Daoy (cell line): ENCODE measurements at places on chromosomes 12 and 14. TPM values are rescaled to one million over a fixed set of nuclear protein-coding genes. Genes with fewer than 3 reads are reported as not detected.

PMEL gene
- total RNA-seq, result 0.06 and 0.12 TPM in 2 replicates

NKX2-1 gene
- 4.7 and 5.1 TPM in 2 replicates for total RNA-seq

CNTN1 gene
- total RNA-seq, result 0.06 TPM in 2 replicates

ANKS1B gene
- 26.4 and 36.8 TPM in 2 replicates for total RNA-seq

SERPINA12 gene
- total RNA-seq, result not detected in 2 replicates

FAM181A gene
- total RNA-seq, result not detected in 2 replicates

DLK1 gene
- 0.06 TPM in 1 of 2 replicates, not detected in the other for total RNA-seq

KCNMB4 gene
- total RNA-seq, result 1.1 and 1.4 TPM in 2 replicates

AMIGO2 gene
- total RNA-seq, result 159 and 164 TPM in 2 replicates

CLEC9A gene
- not detected in 2 replicates for total RNA-seq

HHIPL1 gene
- 1.2 and 2.5 TPM in 2 replicates for total RNA-seq

GRCh38 chr12:52245259-52245961 lies 12.4 kb downstream of the KRT7 start:
- DNase-seq, result no peak

DNA sequence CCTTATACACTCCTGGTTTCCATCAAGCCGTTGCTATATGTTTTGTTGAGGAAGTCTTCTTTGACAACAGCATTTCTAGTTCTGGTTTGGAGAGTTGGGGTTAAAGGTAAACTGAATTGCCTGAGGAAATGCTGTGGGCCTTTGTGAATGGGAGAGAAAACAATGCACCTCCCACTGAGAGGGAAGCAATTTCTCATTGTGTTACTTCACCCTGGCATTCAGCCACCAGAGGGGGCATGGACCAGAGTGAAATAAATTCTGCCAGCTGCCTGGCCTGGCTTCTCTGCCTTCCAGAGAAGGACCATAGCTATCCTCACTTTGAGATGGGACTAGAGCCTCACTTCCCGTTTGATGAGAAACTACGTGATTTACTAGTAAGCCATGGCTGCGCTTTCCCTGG lies 475.3 kb downstream of the EGLN3 start:
- peak; percentile 77 for DNase-seq

DNA sequence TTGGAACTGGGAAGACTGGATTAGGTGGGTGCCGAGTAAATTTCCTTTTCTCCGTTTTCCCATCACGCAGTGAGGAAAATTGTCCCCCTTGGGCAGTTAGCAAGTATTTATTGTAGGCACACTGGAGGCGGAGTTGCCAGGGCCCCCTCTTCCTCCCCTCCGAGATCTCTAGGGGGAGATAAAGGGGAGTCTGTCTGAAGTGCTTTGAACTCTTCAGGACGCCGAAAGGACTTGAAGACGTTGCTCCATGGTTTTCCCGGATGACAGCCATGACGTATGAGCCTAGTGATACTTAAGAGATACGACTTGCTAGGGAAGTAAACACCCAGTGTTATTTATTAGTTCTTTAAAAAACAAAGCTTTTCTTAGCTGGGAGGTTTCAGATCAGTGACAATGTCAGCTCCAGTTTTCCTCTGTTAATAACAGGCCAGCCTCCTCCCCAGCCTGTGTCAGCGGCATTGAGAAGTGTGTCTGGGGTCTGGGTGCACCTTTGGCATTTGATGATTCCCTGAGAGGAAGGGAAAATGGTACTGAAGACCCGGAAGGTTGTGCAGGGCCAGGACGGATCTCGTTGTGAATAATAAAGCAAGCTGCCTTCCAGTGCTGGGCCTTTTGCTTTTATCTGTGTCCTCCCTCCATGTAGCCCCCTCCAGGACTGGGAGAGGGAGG lies 78.7 kb downstream of the TSPAN9 start:
- DNase-seq, result no peak

DNA sequence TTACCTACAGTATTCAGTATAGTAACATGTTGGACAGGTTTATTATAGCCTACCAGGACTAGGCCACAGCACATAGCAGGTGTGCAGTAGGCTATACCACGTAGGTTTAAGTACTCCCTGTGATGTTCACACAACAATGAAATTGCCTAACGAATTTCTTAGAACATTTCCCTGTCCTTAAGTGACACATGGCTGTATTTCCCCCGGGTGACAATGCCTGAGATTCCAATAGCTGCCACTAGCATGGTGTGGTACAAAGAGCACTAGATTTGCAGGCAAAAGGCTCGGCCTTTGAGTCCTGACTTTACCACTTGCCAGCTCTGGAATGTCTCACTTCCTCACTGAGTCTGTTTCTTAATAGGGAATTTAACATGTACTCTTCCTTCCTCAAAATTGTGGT lies 19.7 kb downstream of the PTPN21 start:
- no peak for DNase-seq

- peak; percentile 59 for DNase-seq
Observed at GRCh38 chr12:125259178-125259867, 194.1 kb downstream of the AACS start.

- no peak for DNase-seq
Observed at GRCh38 chr14:67440513-67440912, 28.5 kb upstream of the PLEK2 start.

GRCh38 chr12:128458301-128458974 lies 191.5 kb downstream of the TMEM132C start:
- DNase-seq, result no peak

- DNase-seq, result no peak
Observed at GRCh38 chr14:95601650-95602049, 66.8 kb downstream of the GLRX5 start.

DNA sequence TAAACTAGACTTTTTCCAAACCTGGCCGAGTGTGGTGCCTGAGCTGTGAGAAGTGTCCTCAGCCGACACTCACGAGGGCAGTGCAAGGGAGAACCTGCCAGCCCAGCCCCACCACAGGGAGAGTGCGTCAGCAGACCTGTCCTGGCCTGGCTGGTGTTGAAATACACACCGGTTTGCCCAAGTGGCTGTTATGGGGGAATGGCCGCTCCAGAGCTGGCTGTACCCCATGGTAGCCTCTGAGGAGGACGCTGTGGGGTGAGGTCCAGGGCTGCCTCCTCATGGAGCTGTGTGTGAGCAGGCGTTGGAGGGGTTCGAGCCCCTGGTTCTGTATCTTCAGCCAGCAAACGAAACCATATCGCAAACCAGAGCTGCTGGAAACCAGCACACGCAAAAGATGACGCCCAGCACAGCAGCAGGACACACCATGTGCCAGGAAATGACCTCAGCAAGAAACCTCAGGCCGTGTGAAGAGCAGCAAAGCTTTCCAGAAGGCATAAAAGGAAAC lies 9.4 kb downstream of the ANKRD9 start:
- peak; percentile 76 for DNase-seq

DNA sequence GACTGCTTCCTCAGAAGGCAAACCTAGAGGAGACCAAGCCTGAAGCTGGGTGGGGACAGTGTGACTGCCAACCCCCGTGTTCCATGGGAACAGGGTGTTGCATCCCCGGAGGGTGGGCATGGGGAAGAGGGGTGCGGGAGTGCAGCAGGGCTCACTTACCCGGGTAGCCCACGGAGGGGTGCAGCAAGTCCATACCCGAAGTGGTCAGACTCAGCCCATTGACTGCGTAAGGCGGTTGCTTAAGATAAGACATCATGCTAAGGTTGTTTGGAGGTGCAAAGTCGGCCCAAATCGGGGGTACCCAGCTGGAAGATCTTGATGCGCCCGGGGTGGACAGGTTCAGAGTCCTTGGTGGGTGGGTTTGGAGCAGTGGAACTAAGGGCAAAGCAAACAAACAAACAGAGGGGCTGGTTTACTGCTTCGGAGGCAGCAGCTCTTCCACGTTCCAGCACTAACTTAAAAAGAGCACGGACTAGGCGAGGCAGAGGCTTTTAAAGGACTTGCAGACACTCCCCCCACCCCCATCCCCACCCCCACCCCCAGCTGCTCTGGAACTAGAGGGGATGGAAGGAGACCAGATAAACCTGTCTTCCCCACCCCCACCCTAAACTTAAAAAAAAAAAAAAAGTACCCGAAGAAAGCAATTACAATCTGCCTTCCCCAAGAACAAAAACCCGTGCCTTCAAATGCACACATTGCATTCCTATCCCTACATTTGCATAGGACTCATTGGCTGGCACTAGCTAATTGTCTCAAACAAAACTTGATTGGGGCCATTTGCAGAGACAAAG lies 4.9 kb downstream of the OTX2 start:
- no peak for DNase-seq

- DNase-seq, result no peak
Observed at GRCh38 chr12:80798281-80798680, 81.6 kb downstream of the MYF5 start.

DNA sequence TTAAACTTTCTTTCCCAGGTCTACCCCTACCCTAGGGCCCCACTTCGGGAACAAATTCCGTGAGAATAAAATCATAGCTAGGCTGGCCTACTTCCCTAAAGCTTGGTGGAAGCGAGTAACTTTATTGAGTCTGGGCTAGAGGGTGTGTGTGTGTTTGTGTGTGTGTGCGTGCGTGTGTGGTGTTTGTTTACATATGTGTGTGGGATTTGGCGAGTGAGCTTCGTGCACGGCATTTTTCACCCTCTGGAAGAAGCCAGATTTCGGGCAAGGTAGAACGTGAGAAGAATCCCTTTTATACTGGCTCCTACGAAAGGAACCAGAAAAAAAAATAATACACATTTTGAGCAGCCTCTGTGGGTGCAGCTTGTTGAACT lies 7.5 kb upstream of the LHX5 start:
- DNase-seq, result no peak
